Activated CD8-positive, alpha-beta memory T cell treated with anti-CD3 and anti-CD28 coated beads for 4 hours (primary cell): ENCODE measurements at places on chromosomes 16 and 17.

- no peak for DNase-seq
Observed at GRCh38 chr17:54518706-54519105, 381.9 kb upstream of the TOM1L1 start.

- DNase-seq = no peak
Observed at GRCh38 chr17:19766016-19766415, 17.9 kb upstream of the ALDH3A1 start.

DNA sequence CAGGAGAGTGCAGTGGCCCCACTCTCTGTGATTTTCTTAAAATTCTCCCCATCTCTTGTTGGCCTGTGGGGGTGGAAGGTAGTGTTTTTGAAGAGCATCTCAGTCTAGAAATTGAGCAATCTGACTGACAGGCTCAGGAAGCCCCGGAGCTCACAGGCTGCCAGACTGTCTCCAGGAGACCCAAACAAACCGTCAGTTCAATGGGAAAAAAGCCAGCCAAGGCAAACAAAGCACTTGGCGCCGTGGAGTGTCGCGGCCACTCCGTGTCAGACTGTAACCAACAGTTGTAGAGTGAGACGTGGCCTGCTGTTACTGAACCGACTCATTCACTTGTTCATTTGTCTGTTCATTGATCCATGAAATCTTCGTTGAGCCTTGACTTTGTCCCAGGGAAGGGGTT, 33.7 kb downstream of the RGS9 start:
- no peak for DNase-seq

DNA sequence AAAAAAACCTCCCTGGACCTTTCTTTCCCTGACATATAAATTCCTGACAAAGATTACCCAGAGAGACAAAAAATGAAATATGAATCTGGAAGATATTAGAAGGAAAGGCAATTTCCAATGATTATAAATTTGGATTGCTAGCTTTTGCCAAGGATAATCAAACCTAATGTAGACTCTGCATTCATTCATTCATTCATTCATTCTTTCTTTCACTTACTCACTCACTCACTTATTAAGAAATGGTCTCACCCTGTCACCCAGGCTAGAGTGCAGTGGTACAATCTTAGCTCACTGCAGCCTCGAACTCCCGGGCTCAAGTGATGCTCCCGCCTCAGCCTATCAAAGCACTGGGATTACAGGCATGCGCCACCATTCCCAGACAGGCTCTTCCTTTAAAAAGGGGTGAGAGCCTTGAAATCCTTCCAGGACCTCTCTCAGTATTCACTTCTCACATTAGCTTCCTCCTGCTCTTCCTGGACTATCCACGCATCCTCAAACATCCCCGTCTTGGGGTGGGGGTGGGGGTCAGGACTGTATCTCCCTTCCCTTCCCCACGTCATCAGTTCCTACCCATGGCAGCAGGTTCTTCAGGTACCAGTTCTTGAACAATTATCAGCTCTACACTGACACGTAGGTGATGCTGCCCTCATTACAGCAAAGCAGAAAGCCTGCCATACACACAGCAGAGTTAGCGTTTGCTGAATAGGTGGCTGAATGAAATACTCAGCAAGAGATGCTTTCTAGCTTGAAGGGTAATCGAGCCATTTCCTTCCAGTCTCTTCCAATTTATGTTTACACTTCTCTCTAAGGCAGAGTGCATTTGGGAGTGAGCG, 19.8 kb downstream of the PRPSAP1 start:
- DNase-seq = no peak

DNA sequence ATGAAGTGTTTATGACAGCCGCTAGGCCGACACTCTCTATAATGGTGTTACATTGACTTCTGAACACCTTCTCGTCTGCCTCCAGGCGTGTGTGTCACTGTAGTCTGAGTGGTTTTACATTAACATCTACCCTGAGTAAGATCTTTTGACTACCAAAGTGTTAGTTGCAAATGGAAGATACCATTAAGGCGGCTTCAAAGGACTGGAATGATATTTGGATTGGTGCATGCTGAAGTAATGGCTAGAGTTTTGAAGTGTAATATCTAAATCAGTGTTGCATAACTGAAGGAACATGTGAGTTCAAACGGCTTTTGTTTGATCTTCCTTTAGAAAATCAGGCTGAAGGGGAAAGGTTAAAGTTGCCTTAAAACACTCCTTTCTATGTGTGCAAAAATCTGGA, 52.2 kb downstream of the BCAS3 start:
- DNase-seq = no peak

DNA sequence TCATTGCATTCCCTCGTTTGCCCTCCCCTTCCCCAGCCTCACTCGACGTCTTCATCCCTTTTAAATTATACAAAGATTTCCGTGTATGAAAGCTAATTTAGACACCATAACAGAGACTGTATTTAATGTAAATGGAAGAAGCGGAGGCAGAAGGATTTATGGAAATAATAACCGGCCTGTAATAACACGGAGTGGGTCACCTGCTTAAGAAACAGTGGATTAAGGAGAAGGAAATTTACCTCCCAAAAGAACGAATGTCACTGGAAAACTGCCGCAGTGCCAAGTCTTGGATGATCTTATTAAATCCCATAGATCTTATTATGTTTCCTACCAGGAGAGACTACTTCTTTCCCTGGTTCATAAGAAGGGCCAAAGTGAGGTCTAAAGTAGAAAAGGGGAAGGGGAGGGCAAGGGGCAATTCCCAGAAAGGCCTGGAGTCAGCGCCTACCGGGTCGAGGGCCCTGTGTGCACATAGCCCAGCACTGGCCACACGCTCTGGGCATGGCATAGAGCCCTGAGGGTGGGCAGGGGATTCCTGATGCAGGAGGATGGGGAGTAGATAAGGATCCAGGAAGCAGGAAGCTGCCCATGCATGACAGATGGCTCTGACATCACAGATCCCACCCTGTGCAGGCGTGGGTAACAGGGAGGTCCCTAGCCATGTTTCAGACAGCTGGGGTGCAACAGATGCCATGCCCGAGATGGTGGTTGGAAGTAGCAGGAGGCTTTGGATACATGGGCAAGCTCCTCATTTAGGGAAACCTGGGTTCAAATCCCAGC, 56.2 kb upstream of the RPL38 start:
- DNase-seq = no peak

GRCh38 chr17:66702106-66702936, 132.6 kb upstream of the CACNG5 start:
- no peak for DNase-seq
